Transverse colon (tissue), 4 donors: ENCODE measurements at places on chromosomes 13 and 19. TPM values are rescaled to one million over a fixed set of nuclear protein-coding genes. Genes with fewer than 3 reads are reported as not detected.

METTL21C gene
- total RNA-seq = not detected

TRPC4 gene
- total RNA-seq = not detected

CGB5 gene
- not detected for total RNA-seq

- no peak for DNase-seq
These were observed 4.7 kb upstream of the RGL3 start for GRCh38 chr19:11423791-11424181.

- DNase-seq = no peak
These were observed 238.2 kb upstream of the HTR2A start for GRCh38 chr13:47134939-47135489.

DNA sequence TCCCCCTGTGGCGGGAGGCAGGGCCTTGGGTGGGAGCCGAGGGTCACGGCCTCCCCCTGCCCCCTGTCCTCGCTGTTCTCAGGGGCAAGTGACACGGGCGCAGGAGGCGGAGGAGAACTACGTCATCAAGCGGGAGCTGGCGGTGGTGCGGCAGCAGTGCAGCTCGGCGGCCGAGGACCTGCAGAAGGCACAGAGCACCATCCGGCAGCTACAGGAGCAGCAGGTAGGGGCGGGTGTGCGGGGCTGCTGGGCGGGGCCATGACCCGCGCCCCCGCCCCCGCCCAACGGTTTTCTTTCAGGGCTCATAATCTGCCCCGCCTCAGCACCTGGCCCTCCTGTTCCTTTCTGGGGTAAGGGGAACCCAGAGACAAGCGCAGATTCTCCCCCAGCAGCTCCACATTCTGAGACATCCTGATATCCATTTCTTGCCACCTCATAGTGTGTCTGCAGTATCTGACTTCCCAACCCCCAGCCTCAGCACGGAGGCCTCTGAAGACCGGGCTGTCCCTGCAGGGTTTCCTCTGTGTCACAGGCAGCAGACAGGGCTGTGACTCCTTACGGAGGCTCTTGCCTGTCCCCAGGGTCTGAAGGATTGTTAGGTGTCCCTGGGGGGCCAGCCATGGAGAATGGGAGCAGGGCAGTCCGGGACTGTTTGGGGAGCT, 15.9 kb downstream of the PRR36 start:
- DNase-seq = no peak

DNA sequence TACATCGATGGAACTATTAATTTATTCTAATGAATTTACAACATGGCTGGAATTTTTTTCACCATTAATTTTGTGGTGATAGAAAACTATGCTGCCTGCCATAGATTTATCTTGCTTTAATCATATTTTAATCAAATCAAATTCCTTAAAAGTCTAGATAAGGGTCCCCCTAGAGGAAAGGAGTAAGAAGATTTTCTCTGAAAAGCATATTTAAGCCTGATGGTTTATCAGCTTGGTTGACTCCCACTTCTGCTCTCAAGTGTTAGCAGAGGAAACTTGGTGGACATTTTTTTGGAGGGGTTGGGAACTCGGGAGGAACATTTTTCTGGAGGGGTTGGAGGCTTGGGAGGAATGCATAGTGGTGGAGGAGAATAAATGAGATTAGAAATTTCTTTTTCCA, 253.3 kb downstream of the KCNRG start:
- no peak for DNase-seq

GRCh38 chr19:4536798-4537197, 1.8 kb upstream of the PLIN5 start:
- no peak for DNase-seq

DNA sequence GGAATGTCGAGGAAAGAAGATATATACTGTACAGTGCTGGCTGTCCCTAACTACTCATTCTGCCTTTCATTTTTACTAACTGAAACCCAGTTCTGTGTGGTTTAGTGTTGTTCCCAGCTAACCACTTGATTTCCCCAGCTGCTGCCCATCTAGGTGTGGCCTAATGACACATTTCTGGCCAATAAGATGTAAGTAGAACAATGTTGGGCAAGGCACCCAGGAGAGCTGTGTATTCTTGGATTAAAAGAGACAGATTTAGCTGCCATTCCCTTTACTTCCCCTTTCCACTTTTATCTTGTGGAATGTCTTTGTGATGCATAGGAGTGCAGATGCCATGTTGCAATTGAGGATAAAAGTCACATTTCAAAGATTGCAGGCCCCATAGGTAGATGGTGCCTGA, 28.3 kb upstream of the PCDH9 start:
- DNase-seq = no peak

PRTN3 gene
- not detected for total RNA-seq

GRCh38 chr13:50617134-50617721, 226.3 kb downstream of the DLEU7 start:
- no peak for DNase-seq

KCNK6 gene
- 17.3 TPM for total RNA-seq

DNA sequence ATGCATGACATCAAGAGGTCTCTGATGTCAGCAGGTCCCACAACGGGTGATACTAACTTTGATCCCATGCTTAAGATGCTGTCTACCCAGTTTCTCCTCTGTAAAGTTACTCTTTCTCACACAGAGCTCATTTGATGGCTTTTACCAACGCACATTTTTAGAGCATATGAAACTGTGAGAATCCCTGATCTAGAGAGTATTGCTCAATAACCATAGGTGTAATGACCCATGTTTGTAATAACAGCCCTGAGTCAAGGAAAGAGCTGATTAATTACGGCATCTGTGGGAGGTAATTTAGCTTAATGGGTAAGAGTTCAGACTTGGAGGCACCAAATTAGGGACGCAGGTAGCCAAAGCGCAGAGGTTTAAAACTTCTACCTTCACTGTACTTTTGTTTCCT, 18.0 kb upstream of the IZUMO2 start:
- no peak for DNase-seq

CYP4F12 gene
- 314 TPM for total RNA-seq

GRCh38 chr13:32426191-32426989, 1.5 kb downstream of the N4BP2L1 start:
- peak; percentile 25 for DNase-seq

- no peak for DNase-seq
These were observed 19.7 kb upstream of the FARP1 start for GRCh38 chr13:98123176-98123575.

MYH14 gene
- total RNA-seq = 377 TPM

GRCh38 chr13:85661675-85662074, 137.5 kb downstream of the SLITRK6 start:
- no peak for DNase-seq

- peak; percentile 9 for DNase-seq
These were observed at the start of gene MEIOSIN for GRCh38 chr19:45733160-45733810. MEIOSIN (plus strand) TSS chr19:45733439; CDS start chr19:45735377, 1,938 bp downstream.

DNA sequence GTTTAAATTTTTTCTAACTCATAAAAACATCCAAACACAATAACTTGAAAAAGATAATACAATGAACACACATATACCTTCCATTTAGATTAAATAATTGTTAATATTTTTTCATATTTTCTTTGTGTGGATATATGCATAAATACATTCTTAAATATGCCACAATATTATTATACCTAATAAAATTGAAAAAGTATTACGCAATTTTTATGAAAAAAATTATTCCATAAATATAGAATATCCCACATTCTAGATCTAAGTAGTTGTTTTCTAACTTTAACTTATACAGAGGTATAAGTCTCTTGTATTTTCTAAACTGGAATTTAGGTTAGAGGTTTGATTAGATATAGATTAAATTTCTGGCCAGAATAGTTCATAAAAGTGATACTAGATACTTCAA, 34.3 kb downstream of the POU4F1 start:
- no peak for DNase-seq

SBSN gene
- not detected for total RNA-seq

DNA sequence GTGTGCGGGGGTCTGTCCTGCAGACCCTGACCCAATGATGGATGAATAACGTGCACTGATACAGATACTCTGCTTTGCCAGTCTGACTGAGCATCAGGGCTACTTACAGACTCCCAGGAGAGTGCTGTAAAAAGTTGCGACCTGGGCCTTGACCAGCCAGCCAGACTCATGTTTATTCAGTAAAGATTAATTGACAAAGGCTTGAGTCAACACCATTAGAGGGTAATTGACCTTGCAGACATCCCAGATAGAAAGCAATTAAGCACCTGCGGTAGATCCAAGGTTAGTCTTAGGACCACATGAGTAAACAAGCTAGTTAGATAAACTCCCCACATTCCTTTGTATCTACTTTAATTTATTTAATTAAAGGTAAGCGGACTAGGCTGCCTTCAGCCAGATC, 10.4 kb downstream of the NUDT19 start:
- no peak for DNase-seq

DNA sequence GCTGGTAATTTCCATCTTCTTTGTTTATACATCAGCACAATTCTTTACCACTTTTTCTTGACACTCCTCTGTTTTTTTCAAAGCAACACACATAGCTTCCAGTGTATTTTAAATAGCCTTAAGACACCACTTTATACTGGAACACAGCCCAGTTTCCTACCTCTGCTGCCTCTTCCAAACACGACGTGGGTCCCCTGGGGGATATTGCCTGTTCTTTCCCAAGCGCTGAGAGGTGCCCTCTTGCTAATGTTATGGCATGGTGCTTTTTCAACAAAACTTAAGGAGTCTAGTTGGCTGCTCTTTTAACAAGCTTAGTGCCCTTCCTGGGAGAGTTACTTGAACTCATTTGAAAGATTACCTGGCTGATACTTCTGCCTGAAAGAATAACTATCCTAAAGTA, 112.7 kb downstream of the OLFM4 start:
- no peak for DNase-seq

DNA sequence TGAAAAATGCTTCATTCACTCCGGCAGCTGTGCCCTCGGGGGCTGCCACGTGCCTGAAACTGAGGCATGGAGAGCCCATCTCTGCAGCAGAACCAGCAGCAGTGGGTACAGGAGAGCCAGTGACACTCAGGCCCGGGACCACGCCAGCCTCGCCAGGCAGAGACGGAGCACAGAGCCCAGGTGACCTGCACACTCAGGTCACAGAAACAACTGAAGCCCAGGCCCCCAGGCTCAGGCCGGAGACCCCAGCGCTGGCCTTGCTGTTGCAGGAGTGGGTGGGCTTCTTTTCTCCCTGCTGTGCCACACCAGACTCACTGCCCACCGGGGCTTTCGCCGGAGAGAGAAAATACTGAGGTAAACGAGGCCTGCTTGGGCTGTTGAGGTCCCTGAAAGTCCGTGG, 117.3 kb downstream of the SOX1 start:
- DNase-seq = no peak

- no peak for DNase-seq
These were observed 254.2 kb downstream of the COG6 start for GRCh38 chr13:39909634-39910033.

- no peak for DNase-seq
These were observed 27.1 kb downstream of the STK24 start for GRCh38 chr13:98549728-98550317.

CGB2 gene
- not detected for total RNA-seq

GRCh38 chr13:114249077-114249476, 14.4 kb downstream of the CDC16 start:
- no peak for DNase-seq

DNA sequence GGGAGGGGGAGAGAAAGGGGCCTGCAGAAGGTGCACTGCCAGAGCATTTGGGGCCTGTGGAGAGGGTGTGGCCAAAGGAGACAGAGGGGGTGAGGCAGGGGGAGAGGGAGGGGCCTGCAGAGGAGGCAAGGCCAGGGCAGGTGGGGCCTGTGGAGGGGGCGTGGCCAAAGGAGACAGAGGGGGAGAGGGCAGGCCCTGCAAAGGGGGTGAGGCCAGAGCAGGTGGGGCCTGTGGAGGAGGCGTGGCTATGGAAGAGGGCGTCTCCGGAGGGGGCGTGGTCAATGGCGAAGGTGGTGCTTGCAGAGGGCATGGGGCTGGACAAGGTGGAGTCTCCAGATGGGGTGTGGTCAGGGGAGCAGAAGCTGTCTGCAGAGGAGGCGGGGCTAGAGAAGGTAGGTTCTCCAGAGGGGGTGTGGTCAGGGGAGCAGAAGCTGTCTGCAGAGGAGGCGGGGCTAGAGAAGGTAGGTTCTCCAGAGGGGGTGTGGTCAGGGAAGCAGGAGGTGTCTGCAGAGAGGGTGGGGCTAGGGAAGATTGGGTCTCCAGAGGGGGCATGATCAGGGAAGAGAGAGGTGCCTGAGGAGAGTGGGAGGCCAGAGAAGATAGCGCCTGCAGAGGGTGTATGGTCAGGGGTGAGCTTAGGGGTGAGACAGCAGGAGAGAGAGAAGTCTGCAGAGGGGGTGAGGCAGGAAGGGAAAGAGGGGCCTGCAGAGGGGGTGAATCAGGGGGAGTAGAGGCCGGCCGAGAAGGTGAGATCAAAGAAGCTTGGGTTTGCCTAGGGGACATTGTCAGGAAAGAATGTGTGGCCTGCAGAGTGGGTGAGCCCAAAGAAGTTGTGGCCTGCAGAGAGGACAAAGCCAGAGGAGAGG, 3.4 kb downstream of the PRR36 start:
- peak; percentile 67 for DNase-seq

DNA sequence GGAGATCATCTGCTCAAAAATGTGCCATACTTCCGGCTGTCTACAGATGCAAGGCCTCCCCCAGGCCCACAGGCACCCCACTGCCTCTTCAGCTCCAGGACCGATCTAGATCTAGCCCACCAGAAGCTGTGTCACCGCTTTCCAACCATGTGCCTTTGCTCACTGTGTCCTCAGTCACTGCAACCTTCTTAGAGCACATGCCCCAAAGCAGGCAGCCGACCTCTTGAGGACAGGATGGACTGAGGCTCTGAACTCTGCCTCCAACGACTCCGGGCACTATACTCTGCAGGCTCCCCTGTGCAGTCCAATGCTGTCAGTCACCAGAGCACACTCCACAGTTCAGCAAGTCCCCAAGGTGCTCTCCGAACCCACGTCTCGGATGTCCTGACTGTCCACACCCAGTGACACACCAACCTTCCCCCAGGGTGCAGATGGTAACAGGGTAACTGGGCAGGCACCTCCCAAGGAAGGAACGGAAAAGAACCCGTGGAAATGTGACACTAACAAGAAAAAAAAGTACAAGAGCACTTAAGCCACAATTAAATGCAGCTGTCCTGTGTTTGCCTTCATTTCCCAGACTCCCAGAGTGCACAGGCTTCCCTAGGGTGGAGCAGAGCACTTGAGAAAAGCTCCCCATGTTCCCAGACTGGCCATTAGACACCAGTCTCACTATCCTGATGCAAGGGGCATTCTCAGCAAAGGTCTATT, 4.8 kb downstream of the STK24 start:
- DNase-seq = peak; percentile 73

NTF4 gene
- not detected for total RNA-seq

MEX3D gene
- total RNA-seq = 21.1 TPM

- no peak for DNase-seq
These were observed 270.4 kb downstream of the DLEU7 start for GRCh38 chr13:50573066-50573465.

- no peak for DNase-seq
These were observed 9.3 kb downstream of the SHKBP1 start for GRCh38 chr19:40585982-40586422.

ZNF799 gene
- 8.9 TPM for total RNA-seq

RABAC1 gene
- total RNA-seq = 235 TPM

OR10H1 gene
- not detected for total RNA-seq

GRCh38 chr13:34474187-34474868, 467.7 kb upstream of the NBEA start:
- DNase-seq = no peak

- DNase-seq = no peak
These were observed 162.1 kb upstream of the TMTC4 start for GRCh38 chr13:100836711-100837110.

GRCh38 chr19:22625266-22626035, 8.7 kb upstream of the ZNF492 start:
- DNase-seq = no peak
